ENCODE measurements at places on chromosomes 11 and 22. TPM values are rescaled to one million over a fixed set of nuclear protein-coding genes. Genes with fewer than 3 reads are reported as not detected.

Gene C11orf86
- total RNA-seq = not detected

Gene HBD
- total RNA-seq = not detected

Gene FOLR3
- total RNA-seq = 0.65 TPM

Gene SMTNL1
- total RNA-seq = not detected

Gene PLAAT3
- total RNA-seq = 68.2 TPM

Gene BLID
- 1.9 TPM for total RNA-seq

Gene NF2
- total RNA-seq = 153 TPM

Gene FGF4
- total RNA-seq = not detected

Gene CELSR1
- total RNA-seq = 85.0 TPM

Gene SCUBE2
- 0.43 TPM for total RNA-seq

Measured in epithelial cell of proximal tubule (primary cell).